ENCODE measurements at places on chromosomes 1 and 21.

- no peak for DNase-seq
These were observed 19.7 kb upstream of the SELE start for GRCh38 chr1:169753549-169753948.

GRCh38 chr21:41269535-41269934 lies 47.1 kb upstream of the FAM3B start:
- DNase-seq: no peak

- DNase-seq: no peak
These were observed 189.2 kb downstream of the DYRK1A start for GRCh38 chr21:37555672-37556261.

GRCh38 chr21:22224261-22224660 lies 1226.1 kb downstream of the NCAM2 start:
- DNase-seq: no peak

GRCh38 chr1:101167891-101168290 lies 68.9 kb upstream of the S1PR1 start:
- no peak for DNase-seq

- no peak for DNase-seq
These were observed 84.4 kb upstream of the PGBD5 start for GRCh38 chr1:230510496-230510895.

GRCh38 chr1:5793516-5793915 lies 198.7 kb downstream of the NPHP4 start:
- DNase-seq: no peak
